ENCODE measurements at places on chromosomes 12 and 14.

DNA sequence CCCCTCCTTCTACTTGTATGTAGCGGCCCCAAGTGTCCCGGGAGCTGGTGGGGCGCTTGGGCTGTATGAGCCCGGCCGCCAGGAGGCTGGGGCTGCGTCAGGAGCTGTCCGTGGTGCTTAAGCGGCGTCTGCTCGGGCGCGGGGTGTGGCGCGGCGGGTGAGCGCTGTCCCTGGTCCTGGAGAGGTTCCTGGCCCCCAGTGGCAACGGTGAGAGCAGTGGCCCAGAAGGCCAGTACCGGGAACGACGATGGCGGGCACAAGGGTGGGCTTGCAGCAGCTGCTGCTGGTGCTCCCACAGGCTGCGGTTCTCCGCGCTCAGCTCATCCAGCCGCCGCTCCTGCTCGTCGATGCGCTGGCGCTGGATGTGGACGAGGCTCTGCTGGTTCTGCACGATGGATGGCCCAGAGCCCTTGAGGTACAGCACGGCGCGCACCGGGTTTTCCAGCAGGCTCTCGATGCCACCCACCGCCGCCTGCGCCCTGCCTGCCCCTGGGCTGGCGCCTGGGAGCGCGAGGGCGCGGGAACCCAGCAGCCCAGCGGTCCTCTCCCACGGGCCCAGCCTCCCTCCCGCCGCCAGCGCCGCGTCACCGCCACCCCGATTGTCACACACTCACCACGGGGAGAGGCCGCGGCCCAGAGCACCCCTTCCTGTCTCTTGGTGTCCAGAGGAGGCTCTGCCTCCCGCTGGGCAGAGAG, 41.9 kb upstream of the FKBP4 start:
- peak; percentile 67 for DNase-seq

- no peak for DNase-seq
Observed at GRCh38 chr12:65184176-65184857, 14.9 kb downstream of the LEMD3 start.

DNA sequence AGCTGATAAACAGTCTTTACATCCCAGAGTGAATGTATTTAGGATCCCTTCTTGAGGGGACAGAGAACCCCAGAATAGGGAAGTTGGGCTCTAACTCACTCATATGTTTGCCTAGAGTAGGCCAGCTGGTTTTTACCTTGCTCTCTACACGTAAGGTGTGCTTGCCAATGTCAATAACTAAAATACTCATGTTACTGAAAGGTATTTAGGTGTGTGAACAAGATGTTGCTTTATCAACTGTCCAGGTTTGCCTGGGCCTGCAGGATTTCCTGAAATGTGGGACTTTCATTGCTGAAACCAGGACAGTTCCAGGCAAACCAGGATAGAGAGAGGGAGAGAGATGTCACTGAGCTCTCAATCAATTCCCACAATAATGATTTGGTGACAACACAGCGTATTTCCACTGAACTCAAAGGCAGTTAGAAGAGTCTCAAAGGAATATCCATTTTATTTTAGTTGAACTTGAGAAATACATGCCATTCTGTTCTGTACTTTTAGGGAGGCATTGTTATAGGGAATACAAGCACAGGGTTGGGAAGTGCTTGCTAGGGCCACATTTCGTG, 171.7 kb downstream of the NRXN3 start:
- no peak for DNase-seq

DNA sequence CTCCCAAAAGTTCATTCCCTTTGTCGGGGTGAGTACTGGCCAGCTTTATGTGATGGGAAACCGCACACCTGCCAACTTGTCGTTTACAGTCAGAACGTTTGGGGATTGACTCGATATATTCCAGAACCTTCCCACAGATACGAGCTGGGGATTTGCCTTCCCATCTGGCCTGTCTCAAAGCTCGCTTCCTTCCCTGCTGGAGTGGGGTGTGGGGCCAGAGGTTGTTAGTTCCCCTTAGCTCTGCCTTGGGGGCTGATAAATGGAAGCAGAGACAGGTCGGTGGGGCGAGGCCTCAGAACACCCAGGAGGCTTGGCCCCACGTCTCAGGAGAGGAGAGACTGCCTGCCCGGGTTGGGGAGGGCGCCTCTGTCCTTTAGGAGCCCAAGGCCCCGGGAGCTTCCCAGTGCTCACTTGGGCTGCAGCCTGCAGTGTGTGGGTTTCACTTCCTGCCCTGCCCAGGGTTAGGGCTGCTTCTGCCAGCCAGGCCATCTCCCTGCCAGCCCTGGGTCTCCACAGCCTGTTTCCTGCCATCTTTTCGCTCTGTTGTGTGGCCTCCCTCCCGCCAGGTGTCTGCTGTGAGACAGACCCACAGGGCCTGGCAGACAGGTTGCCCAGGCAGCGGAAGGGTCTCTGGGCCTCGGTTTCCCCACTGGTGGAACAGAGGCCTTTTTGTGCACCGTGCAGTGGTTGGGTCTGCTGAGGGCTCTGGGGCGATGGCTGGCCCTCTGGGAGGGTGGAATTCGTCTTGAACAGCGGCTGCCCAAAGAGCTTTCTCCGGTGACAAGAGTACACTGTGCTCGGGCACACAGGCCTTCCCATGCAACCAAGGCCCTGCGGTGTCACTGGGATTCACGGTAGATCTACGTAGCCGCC, 8.1 kb upstream of the TEX22 start:
- no peak for DNase-seq

- no peak for DNase-seq
Observed at GRCh38 chr12:96383991-96384390, 16.2 kb downstream of the CDK17 start.

DNA sequence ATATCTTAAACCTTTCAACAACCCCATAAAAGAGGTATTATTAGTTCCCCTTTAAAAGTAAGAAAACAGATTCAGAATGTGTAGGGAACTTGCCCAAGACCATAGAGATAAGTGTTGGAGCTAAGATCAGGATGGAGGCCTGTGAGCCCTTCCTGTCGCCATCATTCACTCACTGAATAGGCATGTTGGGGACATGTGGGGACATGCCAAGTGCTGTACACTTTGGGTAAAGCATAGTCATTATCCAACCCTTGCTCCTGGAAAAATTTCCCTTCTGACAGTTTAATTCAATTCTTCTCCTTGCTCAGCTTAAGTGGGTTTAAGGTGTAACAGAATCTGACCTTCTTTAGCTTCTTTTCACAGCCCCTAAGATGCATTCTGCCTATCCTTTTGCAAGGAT, 28.0 kb upstream of the C12orf42 start:
- no peak for DNase-seq

GRCh38 chr14:59283361-59283760, 94.9 kb downstream of the DAAM1 start:
- no peak for DNase-seq

DNA sequence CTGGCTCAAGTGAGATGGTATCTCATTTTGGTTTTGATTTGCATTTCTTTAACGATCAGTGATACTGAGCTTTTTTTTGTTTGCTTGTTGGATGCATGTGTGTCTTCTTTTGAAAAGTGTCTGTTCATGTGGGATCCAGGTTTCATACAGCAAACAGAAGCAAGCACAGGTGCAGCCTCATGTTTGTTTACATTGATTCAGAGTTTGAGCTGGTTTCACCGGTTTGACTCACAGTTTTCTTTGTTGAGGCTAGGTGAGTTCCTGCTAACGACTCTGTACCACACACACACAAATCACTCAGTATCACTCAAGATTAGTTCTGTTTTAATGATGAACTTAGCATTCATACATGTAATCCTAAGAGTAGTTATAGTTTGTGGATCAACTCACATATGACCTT, 3.7 kb downstream of the OR10G2 start:
- DNase-seq: no peak

DNA sequence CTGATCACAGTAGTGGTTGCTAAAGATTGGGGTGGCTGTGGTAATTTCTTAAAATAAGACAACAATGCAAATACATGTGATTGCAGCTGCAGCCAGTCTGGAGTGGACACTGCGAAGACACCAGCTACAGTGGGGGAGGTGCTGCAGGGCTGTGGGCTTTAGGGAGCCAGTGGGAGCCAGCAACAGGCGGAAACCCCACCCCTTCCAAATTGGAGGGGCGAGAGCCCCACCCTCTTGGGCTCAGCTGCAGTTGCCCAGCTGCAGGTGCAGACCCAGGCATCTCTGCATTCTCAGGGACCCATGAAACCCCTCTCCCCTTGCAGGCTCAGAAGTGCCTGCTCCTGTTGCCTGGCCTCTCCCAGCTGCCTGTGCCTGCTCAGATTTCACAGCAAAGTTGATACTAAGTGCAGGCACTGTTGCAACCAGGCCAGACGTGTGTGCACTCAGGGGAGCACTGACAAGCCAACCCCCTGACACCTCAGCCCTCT, 104.8 kb downstream of the MYF5 start:
- DNase-seq: no peak

DNA sequence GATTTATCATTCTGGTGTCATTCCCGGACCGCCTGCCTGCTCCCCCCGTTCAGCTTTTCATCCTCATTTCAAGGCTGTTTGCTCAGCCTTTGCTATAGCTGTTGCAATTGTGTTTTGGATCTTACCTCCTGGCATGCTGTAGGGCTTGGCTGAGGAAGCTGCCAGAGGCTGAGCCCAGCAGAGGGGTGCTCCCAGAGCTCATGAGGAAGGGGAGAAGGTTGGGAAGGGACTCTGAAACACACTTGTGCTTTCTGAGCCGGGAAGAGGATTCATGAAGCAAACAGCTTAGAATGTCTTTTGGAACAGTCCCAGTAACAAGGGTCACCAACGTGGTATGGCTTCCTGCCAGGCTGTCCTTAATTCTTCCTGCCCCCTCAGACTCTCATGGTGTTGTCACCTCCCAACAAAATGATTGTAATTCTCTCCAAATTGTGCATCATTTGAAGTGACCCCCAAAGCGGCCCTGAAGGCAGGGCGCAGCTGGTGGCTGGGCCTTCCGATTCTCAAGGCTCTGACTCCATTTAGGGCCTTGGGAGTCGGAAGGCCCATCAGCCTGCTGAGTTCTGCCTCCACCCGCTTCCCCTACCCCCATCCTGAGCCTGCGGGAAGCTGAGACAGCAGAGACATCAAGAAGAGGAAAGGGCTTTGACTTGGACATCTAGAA, 111.9 kb upstream of the ARHGAP5 start:
- DNase-seq: no peak

DNA sequence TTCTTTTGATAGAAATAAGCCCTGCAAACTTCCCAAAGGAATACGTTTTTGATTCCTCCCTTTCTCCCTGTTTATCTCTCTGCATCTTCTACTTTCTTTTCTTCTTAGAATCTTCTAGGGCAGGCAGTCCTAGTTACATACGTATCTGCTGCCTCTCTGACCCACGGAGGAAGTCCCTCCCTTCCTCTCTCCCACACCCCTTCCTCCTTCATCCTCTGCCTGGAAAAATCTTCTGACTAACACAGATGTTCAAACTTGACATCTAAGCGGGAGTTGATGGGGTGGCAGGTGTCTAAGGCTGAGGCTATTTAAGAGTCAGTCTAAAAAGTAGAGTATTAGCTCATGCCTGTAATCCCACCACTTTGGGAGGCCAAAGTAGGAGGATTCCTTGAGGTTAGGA, 88.6 kb downstream of the MAP1LC3B2 start:
- no peak for DNase-seq

DNA sequence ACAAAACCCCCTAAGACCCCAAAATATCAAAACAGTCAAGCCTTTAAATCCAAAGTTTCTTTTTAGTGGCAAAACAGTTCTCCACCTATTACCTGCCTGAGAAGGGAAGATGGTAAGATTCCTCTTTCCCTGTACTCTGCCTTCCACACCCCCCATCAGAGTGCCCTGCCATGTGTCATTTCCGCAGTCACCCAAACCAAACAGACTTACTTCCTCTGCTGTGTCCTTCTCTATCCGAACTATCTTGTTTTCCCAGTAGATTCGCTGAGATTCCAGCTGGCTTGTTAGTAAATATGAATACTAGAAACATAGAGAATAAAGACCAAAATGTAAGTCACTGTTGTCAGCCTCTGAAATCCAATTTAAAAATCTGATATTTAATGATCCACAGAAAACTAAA, 30.4 kb downstream of the BRAP start:
- DNase-seq: no peak

GRCh38 chr12:88501972-88502938, 78.0 kb downstream of the KITLG start:
- DNase-seq: no peak

DNA sequence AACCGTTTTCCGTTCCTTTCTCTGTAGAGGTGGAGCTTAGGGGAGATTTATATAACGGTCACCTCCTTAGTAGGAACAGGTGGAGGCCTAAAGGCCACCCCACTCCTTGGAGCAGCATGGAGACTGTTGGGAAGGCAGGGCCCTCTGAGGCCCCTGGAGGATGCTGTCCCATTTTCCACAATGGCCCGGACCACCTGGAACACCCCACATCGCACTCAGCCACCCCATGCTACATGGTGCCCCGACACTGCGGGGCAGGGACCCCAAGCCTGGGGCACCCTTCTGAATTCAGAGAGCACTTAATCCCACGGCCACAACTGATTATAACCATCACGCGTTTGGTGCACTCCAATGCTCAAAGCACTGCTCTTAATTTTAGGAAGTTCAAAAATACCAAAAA, 41.4 kb downstream of the C14orf132 start:
- no peak for DNase-seq

GRCh38 chr14:59828276-59828675, 42.3 kb downstream of the RTN1 start:
- DNase-seq: no peak

GRCh38 chr12:58727521-58727920, 192.8 kb downstream of the LRIG3 start:
- no peak for DNase-seq

DNA sequence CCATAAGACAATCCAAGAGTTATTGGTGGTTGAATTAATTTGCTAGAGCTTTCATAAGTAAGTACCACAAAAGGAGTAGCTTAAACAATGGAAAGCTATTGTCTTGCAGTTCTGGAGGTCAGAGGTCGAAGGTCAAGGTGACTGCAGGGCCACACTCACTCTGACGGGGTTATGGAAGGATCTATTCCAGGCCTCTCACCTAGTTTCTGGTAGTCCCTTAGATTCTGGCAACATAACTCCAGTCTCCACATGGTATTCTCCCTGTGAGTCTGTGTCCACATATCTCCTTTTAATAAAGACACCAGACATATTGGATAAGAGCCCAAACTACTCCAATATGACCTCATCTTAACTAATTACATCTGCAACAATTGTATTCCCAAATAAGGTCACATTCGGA, 273.4 kb downstream of the FOXN3 start:
- no peak for DNase-seq

- DNase-seq: no peak
Observed at GRCh38 chr12:5789469-5789968, 155.5 kb downstream of the ANO2 start.

DNA sequence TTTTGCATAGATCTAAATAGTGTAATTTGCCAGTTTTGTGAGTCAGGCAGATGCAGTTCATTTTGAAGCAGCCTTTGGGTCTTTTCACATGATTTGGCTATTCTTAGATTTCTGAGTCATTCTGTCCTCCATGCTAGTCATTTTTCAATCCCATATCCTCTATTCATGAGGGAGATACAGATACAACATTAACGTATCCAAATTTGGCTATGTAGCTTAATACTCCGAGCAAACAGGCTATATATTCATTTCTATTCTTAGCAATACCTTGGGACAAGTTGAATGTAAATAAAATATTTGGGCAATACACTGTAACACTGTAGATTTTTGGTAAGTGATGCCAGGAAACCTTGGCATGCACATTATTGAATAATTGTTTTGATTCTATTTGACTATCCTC, 270.7 kb upstream of the PDE3A start:
- no peak for DNase-seq
